ENCODE measurements at places on chromosomes 4 and X.
A peak's percentile ranks its signal among the peaks of the same experiment; 100 is the strongest.

DNA sequence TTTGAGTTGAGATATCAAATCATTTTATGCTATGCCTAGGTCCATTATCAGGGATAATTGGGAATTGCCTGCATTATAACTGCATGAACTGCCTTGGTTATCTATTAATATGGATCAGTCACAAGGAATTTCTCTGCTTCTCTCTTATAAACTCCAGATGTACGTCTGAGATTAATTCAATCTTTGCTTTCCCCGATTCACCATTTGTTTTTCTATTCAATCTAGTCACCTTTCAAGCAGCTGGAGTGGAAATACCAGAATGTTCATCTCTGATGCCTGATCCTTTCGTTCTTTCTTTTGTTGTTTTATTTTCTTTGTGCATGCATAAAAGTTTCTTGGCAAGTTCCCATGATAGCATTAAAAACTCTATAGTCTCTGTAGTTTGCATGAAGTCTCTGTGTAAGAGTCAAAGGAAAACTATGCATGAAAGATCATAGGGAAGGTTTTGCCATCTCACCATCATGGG, 22.6 kb downstream of the SYNPO2 start:
- DNase-seq: no peak

GRCh38 chrX:74514384-74514783, 93.1 kb downstream of the SLC16A2 start:
- DNase-seq: peak; percentile 48

DNA sequence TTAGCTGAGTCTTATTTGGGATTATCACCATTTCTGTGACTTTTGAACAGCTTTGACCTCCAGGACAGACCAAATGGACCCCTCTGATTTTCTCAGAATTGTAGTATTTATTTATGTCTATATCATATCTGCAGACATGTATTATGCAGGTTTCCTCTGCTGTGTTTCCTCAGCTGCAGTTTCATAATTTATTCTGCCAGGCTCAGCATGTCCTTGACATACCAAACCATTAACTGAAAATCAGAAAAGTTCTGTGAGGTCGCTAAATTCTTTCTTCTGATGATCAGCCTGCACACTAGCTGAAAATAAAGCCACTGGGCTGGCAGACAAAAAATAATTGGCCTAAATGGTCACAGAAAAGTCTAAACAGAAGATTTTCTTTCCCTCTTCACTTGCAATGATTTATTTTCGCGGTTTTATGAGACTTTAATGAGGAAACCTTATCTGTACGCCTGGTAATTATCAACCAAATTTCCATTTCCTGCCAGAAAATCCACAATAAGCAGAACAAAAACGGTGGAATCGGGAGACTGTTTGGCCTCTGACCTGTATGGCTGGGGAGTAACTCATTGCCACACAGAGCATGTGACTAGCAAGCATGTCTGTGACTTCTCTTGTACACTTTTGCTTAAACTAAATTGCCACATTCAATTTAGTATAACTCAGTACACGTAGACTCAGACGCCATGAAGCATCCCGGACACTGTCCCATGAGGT, 150.9 kb downstream of the ENPP6 start:
- no peak for DNase-seq

- DNase-seq: no peak
These were observed 190.6 kb upstream of the LNX1 start for GRCh38 chr4:53781629-53782457.

- DNase-seq: no peak
These were observed 303.7 kb upstream of the MAGEB2 start for GRCh38 chrX:29911673-29912072.

DNA sequence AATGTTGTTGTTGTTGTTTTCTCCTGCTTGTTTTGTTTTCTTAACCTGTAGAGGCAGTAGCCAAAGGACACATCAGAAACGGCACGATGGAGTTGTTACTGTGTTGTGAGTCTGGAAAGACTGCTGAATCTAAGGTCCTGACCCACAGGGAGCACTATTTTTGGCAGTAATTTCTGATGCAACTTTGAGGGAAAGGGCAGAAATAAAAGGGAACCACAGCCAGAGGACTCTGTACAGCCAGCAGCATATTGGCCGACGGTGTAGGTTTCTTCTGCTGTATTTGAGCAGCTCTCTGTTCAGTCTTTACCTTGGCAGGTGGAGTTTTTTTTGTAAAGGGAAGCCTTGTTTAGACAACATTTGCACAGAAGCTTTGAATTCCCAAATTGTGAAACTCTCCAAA, 203.0 kb upstream of the GPR101 start:
- DNase-seq: no peak

GRCh38 chr4:94251094-94251493, 43.4 kb downstream of the SMARCAD1 start:
- DNase-seq: no peak

DNA sequence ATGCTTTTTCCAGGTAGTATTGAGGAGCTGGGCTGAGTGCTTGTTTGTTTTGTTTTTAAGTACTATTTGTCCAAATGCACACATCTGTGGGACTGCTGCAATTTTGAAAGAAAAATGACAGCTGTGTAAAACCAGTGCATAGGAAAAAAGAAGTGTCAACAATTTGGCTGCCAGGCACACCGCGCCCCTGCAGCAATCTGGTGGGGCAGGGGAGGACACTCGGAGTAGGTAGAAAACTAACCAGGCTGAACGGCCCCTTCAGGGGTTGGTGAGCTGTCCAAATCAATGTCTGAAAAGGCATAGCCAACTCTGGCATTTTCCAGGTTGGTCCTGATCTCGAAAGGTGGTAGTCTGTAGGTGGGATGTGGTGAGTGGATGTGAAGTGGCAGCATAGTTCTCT, 1.1 kb downstream of the LDOC1 start:
- DNase-seq: no peak

- no peak for DNase-seq
These were observed 125.8 kb upstream of the RXFP1 start for GRCh38 chr4:158395889-158396288.

DNA sequence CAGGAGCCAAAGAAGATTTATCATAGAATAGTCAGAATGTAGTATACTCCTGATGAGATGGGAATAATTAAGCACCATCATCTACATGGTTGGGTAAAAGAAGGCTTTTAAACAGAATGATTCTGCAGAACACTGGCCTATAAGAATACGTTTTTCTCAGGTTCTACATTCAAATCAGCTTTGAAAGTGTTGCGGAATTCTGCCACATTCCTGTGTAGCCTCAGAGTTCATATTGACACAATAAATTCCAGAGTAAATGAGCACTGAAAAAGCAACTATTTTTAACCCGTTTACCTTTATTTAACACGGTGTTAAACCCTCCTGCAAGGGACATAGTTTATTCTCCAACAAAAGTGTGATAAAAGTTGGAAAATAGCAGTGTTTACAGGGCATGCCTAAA, 950.2 kb upstream of the SLIT2 start:
- DNase-seq: no peak

GRCh38 chrX:107823456-107823855, 2.2 kb upstream of the MID2 start:
- no peak for DNase-seq

- DNase-seq: peak; percentile 38
These were observed 101.8 kb downstream of the HMX1 start for GRCh38 chr4:8769645-8770517.

DNA sequence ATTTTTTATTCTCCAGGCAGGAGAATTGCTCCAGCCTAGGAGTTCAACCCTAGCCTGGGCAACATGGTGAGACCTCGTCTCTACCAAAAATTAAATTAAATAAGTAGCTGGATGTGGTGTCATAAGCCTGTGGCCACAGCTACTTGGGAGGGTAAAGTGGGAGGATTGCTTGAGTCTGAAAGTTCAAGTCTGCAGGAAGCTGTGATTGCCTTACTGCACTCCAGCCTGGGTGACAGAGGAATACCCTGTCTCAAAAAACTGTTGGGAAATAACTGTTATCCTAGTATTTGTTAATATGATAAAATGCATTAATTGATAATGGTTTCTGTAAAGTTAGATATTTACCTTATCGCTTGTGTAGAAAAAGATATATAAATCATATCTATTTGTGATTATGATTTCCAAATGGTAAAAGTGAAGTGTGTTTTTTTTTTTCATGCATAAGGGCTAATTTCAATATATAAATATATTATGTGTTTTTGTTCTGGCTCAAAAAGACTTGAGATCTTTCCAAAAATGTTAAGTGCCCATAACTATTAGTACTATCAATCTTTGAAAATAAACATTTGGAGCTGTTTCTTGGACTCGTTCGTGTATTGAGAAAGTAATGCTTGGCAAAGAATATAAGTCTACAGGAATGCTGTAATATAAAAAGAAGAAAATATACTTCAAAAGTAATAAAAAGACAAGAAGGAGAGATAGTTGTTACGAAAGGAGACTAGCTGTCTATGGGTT, 396.6 kb downstream of the ADGRL3 start:
- DNase-seq: no peak

DNA sequence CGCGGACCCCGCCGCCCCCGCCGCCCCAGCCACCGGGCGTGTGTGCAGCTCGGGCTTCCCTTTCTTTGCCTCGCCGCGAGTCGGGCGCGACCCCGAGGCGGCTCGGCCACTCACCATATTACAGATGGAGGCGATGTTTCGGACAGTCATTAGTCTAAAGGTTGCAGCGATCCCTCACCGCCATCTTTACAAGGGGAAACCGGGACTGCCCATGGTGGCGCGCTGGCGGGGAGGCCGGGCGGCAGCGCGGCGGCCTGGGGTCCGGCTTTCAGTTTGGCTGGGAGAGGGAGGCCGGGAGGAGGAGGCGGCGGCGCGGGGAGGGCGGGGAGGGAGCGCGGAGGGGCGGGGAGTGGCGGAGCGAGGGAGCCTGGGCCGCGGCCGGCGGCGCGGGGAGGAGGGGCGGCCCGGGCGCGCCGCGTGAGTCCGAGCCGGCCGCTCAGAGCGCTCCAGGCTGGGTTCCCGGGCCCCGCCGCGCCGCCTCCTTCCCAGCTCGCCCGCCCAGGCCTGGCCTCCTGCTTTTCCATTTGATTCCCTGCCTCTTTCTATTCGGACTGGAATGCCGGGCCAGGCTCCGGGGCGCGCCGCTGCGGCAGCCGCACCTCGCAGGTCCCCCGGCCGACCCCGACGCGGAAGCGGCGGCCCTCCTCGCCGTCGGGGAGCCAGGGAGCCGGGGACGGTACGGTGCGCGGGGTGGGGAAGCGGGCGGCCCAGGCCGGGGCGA, at the start of gene USP46:
TSS of gene USP46 (minus strand) at position 301 of the 721 bp plus-strand sequence. CDS start at position 150, 151 bp downstream.
- DNase-seq: peak; percentile 86

GRCh38 chr4:10962246-10962645, 277.7 kb upstream of the CLNK start:
- no peak for DNase-seq

GRCh38 chrX:344371-344901, 25.8 kb upstream of the GTPBP6 start:
- no peak for DNase-seq

DNA sequence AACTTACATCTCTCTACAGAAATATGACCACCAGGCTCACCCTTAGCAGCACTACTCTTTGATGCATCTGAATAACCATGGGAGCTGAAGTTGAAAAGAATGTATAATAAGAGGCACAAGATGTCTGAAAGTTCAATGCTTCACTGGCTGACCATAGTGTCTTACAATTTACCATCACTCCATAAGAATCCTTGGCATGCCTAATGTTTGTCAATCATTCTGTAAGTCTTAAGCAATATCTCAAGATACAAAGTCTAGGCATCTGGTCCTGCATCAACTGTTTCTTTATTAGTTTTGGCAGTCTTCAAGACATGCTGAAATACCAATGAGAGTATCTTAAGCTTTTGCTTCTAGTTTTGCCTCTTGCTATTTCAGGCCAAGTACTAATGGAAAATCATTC, 755.5 kb downstream of the STIM2 start:
- no peak for DNase-seq

- no peak for DNase-seq
These were observed 294.0 kb downstream of the CAMK2D start for GRCh38 chr4:113467581-113467980.

- no peak for DNase-seq
These were observed 25.7 kb downstream of the SEPTIN6 start for GRCh38 chrX:119667111-119667878.

- DNase-seq: no peak
These were observed 59.7 kb upstream of the WDR44 start for GRCh38 chrX:118286066-118286762.

- no peak for DNase-seq
These were observed 147.2 kb upstream of the BANK1 start for GRCh38 chr4:101643186-101643837.

DNA sequence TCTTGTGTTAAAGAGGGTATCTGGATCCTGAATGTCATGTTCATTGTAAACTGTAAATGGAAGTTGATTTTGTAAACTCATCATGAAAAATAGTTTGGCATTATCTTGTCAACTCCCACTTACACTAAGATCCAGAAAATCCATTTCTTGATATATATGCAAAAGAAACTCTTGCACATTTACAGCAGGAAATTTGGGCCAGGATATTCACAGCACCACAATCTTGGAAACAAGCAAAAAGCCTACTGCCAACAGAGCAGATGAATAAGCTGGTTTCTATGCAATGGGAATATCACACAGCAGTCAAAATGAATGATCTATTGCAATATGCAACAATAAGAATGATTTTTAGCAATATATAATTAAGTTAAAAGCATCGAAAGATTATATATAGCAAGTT, 8.6 kb downstream of the GABRA4 start:
- DNase-seq: no peak

GRCh38 chr4:119103263-119103662, 32.4 kb upstream of the MYOZ2 start:
- no peak for DNase-seq

DNA sequence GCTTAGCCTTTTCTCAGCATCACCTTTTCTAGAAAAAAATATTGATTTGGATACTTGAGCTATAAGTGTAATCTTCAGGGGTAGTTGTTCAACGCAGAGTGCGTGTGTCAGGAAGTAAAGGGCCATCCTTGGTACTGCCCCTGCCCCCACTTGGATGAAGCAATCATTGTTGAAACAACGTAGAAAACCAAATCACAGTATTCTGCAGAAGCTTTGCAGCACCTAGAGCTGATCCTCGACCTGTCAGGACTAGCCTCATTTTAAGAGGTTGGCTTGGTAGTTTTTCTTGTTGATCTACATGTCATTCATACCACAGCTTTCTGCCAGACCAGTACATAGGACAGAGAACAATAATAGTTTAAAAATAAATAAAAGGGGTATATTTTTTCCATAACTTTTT, 65.3 kb upstream of the MYOZ2 start:
- no peak for DNase-seq

- DNase-seq: no peak
These were observed 14.0 kb upstream of the IGFBP7 start for GRCh38 chr4:57124145-57124544.
